ENCODE measurements at places on chromosomes 12 and 14.
A peak's percentile ranks its signal among the peaks of the same experiment; 100 is the strongest.

GRCh38 chr12:25254271-25254880 lies 3.6 kb upstream of the KRAS start:
- no peak for DNase-seq

GRCh38 chr12:42180990-42181596 lies 36.4 kb upstream of the GXYLT1 start:
- peak; percentile 56 for DNase-seq

GRCh38 chr12:94071258-94071657 lies 77.1 kb upstream of the PLXNC1 start:
- DNase-seq = no peak

DNA sequence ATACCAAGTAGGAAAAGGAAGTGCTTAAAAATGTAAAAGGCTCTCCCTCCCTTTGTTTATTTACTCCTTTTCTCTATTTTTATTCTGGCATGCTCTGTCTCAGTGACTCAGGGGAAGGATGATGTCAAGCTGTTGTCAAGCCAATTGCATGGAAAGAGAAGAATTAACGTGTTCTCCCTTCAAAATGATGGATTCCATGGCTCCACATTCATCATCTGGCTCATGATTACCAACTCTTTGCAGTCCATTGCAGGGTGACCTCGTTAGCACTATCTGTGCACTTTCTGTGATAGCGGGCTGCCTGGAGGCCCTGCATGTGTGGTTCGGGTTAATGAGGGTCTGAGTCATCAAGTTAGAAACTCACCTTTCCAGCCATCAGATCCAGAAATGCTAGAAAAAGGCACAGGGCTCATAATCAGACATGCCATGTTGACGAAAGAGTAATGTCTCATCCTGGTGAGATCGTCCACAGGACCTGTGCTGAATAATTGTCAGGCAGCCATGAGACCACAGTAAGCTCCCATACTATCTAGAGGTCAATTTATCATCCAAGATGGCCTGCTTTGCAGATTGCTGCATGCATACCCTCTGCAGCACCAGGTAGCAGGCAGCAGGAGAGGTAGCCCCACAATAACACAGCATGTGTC lies 79.2 kb upstream of the BTG1 start:
- DNase-seq = peak; percentile 52

GRCh38 chr14:97306133-97306759 lies 509.1 kb downstream of the VRK1 start:
- no peak for DNase-seq

DNA sequence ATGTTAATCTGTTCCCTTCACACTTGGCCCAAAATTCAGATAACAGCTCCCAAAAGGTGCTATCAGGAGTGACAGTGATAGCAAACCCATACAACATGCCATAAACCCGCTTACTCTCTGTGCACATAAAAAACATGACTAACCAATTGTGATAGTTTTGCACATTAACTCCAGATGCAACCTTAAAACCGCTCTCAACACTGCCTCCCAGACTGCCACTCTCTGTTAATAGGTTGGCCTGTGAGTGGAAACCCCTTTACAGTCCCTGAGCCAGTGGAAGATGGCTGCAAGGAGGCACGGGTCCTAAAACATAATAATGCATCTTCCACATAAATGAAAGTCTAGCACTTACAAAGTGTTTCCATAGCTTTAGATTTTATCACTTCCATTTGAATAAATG lies 12.0 kb upstream of the TMTC1 start:
- no peak for DNase-seq
